ENCODE measurements at places on chromosomes 7 and 10. TPM values are rescaled to one million over a fixed set of nuclear protein-coding genes. Genes with fewer than 3 reads are reported as not detected.

Gene ZP3
- total RNA-seq, result 6.1 TPM

Gene TFR2
- 5.4 TPM for total RNA-seq

Gene FAM25A
- total RNA-seq, result not detected

Gene CPEB3
- 3.8 TPM for total RNA-seq

Gene RASA4B
- total RNA-seq, result 15.2 TPM

GRCh38 chr7:128831178-128831993 is 1.2 kb downstream of the FLNC start:
- DNase-seq, result no peak

DNA sequence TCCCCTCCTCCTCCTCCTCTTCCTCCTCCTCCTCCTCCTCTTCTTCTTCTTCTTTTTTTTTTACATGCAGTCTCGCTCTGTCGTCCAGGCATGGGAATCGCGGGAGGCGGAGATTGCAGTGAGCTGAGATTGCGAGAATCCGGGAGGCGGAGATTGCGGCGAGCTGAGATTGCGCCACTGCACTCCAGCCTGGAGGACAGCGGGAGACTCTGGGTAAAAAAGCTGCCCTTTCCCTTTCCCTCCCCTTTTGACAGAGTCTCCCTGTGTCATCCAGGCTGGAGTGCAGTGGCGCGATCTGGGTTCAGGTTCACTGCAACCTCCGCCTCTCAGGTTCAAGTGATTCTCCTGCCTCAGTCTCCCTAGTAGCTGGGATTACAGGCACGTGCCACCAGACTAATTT is 168.1 kb upstream of the MALRD1 start:
- no peak for DNase-seq

DNA sequence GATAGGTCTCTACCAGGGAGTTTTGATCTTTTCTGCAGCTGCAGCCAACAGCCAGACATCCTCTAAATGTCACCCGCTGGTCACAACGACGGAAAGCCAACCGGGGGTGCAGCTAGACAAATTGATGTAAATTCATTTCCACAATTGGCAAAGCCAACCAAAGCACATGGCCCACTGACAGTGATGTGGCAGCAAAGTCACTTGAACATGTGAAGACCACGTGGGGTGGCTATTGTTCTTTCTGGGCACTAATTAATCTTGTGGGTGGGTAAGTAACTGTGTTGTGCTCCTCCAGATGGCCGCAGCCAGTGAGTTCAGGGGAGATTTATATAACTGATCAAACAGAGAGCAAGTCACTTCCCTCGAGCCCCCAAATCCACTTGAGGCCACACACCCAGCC is 354.1 kb downstream of the ANKRD30A start:
- no peak for DNase-seq

DNA sequence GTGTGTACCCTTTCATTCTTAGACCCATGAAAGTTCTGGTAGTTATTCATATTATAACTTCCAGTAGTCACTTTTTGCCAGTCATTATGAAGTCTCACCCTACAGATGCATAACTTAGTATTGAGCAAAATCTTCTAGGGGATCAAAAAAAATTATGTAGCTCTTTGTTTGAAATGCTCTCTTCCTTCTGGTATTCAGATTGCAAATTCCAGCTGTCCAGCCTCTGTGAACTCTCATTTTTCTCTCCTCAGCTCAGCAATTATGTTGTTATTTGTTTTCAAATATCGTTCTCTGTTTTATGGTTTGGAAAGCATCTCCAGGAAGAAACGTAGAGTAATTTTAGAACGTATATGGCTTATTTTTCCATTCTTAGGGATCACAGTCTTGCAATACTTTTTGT is 442.5 kb downstream of the SEMA3D start:
- no peak for DNase-seq

GRCh38 chr10:101631821-101632475 is 43.8 kb downstream of the DPCD start:
- no peak for DNase-seq

- DNase-seq, result no peak
These were observed 396.2 kb downstream of the HTR7 start for GRCh38 chr10:90461437-90462155.

DNA sequence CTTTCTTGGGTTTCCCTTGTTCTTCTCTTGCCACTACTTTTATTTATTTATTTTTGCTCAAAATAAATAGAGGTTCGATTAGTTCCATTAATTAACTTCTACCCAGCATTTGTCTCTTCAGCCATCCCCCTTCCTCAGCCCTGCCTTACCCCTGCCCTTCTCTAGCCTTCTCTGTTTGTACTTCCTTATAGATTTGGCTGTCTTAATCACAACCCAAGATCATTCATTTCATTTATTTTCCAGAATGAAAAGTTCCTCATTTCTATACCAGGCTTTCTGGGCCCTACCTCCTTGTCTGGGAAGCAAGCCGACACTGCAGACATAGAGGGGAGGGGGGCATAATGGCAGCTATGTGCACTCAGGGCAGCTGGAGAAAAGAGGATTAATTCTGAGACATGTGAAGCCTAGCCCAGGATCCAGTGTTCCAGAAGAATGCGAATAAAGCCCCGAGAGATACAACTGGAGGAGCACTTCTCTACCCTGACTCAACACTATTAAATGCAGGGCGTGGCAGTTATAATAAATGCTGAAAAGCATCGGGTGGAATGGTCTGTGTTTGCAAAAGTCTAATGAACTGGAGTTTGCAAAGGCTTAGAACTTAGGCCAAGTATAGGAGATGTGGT is 6.4 kb upstream of the PDCD4 start:
- no peak for DNase-seq

GRCh38 chr10:132726951-132727350 is 59.0 kb downstream of the NKX6-2 start:
- no peak for DNase-seq

DNA sequence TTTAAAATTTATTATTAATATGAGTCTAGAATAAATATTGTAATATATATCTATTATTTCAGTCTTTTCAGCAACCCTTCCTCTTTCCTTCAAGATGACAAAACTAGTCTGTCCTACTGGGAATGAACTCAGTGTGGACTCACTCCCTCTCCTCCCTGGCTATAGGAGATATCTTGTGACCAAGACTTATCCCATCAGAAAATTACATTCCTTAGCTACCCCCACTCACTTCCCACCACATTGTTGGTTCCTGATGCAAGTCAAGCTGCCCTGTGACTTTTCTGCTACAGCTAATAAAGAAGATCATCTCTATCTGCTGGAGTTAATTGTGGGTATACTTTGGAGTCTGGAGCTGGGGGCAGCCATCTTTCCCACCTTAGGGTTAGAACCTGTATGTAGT is 28.0 kb upstream of the MCU start:
- DNase-seq, result no peak

DNA sequence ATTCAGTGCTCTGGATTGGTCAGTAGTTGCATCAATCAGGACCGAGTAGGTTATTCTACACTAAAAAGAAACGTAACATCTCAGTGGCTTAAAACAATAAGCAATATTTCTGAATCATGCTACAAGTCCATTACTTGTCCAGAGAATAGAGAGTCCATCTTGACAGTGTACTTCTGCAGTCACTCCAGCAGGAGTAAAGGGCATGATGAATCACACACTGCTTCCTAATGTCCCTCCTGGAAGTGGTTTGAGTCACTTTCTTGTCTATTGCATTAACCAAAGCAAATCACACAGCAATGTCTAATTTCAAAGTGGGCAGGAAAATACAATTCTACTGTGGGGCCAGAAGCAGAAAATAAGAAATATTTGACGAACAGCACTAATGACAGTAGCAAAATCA is 124.8 kb downstream of the TSPAN12 start:
- no peak for DNase-seq

DNA sequence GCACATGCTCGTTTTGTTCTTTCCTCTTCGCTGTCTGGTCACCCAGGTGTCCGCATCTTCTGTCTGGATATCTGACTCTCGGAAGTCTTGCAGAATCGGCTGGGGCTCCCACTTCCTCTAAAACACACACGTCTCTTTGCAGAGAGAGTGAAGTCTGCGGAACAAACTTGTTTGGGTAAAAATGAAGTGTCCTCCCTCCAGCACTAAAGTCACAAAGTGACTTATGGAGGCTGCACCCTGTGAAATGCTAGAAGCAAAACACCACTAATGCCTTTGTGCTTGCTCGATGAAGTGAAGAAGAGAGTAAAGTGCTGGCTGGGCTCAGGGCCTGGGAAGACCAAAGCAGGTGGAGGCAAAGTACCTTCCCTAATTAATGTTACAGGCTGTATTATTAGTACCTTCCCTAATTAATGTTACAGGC is 71.4 kb downstream of the FGFR2 start:
- DNase-seq, result no peak

DNA sequence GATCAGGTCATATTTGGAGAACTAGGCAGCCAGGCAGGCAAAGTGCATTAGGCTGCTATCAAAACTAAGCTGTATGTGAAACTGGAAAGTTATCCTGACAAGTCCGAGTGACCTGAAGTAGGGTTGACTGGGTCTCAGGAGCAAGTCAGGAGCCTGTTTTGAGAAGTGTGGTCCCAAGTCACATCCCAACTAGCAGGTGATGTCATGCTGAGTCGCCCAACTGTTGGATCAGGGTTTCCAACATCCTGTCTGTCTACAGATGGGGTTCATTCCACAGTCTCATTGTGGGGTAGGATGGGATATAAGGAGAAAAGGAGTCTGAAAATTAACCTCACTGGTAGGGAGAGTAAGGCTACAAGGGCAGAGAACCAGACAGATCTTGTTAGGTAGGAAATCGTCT is 27.0 kb downstream of the SLC26A4 start:
- no peak for DNase-seq

DNA sequence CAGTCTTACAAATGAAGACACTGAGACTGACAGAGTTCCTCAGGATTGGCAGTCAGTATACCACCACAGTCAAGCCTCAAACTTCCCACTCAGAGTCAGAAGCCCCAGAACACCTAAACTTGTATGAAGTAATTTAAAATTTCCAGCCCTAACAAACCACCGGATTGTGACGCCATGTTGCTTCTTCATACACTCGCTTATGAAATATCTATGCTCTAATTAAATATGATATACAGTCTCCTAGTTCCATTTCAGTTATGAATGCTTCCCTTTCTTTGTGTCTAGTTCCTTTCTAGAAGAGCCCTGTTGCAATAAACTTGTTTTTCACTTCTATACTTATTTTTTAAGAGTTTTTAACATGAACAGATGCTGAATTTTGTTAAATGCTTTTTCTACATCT is 172.0 kb upstream of the NOBOX start:
- no peak for DNase-seq

Measured in CD4-positive, alpha-beta memory T cell (primary cell).